Stimulated activated CD4-positive, alpha-beta T cell treated with anti-CD3 and anti-CD28 coated beads, Interleukin-1b, Interleukin-23, amount 100 ng/mL, for 1 hour (primary cell): ENCODE measurements at places on chromosomes 3 and 15.

DNA sequence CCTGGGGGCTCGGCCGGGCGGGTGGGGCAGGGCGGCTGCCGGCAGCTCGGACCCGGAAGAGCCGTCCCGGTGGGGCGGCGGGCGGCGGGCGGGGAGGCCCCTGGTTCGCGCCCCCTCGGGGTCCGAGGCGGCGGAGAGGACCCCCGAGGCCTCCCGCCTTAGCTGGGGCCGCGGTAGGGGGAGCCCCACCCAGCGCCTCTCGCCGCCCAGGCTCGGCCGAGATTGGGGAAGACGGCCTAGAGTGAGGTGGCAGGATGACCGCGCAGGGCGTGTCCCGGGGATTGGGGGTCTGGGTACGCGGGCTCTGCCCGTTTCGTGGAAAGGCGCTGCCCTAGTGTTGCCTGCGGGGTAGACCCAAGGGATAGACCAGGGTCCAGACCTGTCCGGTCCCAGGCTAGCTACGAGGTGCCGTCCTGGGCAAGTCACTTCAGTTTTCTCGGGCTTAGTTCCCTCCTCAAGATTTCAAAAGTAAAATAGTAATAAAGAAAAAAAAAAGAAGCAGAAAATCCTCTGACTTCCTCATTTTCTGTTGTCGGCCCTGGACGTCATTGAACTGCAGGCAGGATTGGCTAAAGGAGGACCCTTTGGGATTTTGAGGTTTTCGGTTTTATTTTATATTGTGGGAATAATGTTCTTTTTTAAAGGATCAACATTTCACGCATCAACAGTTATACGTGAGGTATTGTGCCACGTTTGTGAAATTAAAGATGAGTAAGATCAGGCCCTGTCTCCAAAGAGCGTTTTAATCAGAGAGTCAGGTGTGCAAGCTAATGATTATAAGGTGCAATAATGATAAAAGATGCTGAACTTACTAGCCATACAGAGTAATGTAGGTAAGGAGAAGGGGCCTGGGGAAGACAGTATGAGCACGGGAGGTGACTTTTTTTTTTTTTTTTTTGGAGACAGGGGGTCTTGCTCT, 679 bp downstream of the IQGAP1 start:
- DNase-seq: no peak

DNA sequence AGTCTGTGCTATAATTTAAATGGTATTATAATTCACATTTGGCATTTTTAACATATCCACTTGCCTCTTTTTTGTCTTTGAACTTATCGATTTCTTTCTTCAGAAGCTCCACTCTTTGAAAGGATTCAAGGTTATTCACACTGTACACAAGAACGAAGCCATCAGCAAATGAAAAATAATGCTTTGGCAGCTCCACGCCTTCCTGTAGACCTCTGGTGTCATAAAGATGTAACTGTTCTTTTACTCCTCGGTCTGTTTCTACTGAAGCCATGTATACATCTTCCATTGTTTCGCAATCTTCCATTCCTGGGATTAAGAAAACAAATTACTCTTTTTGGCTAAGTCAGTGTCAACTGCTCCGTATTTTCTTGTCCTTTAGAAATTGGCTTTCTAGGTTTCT, 16.0 kb downstream of the NKIRAS1 start:
- DNase-seq: no peak

GRCh38 chr3:37544105-37544504, 317.6 kb upstream of the CTDSPL start:
- no peak for DNase-seq

GRCh38 chr15:64100958-64101357, 5.2 kb downstream of the SNX1 start:
- DNase-seq: no peak
